ENCODE measurements at places on chromosomes 11 and 22. TPM values are rescaled to one million over a fixed set of nuclear protein-coding genes. Genes with fewer than 3 reads are reported as not detected.

DNA sequence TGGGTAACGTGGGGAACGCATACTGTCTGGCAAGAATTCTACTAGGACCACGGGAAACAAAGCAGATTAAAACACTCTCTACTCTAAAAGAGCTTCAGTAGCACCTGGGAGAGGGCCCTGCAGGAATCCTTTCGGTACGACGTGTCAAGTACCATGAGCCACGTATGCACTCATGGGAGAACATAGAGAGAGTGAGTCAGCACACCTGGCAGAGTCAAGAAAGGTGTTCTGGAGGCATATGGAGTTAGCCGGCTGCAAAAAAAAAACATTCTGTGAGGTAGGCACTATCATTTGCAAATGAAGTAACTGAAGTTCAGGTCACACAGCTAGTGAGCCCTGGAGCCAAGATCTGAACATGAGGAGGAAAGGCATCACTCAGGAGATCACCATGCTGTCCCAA is 71.1 kb upstream of the BID start:
- H3K4me3 ChIP-seq, result no peak overlapping the region
- no peaks in the 10 kb centered on the region for H3K27me3 ChIP-seq
- no peaks in the 10 kb centered on the region for H3K4me1 ChIP-seq
- DNase-seq, result no peak

- H3K27ac ChIP-seq, result no peak overlapping the region
- H3K4me1 ChIP-seq, result no peaks in the 10 kb centered on the region
- no peak for DNase-seq
These were observed 3.9 kb upstream of the TAGLN start for GRCh38 chr11:117195258-117195657.

DNA sequence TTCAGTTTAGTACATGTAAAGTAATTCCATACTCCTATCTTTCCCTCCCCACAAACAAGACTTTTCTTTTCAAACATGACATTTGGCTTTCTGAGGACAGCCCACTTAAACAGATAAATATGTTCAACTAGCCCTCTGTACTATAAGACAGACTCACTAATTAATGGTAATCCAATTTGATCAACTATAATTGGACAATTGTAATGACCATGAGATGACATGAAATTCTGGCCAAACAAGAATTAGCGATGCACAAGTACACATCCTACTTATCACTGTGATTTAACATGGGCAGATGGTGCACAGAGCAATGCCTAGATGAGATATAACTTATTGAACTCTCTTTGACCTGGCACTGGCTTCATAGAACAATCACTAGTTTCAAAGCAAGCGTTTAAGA is 1033.7 kb upstream of the CCDC90B start:
- H3K4me1 ChIP-seq, result no peaks in the 10 kb centered on the region
- no peak overlapping the region for H3K27ac ChIP-seq
- no peak overlapping the region for H3K4me3 ChIP-seq
- no peaks in the 10 kb centered on the region for H3K36me3 ChIP-seq

DNA sequence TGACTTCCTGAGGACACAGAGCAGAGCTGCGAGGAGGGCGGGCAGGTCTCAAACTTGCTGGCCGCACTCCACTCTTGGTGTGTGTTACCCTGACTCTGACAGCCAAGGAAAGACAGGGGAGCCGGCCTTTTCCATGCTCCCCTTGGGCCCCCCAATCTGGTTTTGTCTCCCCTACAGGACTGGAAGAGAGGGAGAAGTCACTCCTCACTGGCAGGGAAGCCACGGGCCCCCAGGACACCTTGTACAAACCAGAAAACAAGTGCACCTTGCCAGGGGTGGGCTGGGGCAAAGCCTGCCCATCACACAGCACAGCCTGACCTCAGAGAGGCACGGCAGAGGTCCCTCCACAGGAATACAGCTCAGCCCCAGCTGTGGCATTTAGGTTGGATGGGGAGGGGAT is 20.2 kb downstream of the CBX7 start:
- no peak overlapping the region for H3K27ac ChIP-seq
- no peaks in the 10 kb centered on the region for H3K27me3 ChIP-seq
- peaks cover 4% of the 10 kb centered on the region for H3K4me1 ChIP-seq

- no peaks in the 10 kb centered on the region for H3K36me3 ChIP-seq
- no peak overlapping the region for H3K27ac ChIP-seq
- DNase-seq, result no peak
- H3K4me3 ChIP-seq, result no peak overlapping the region
- H3K27me3 ChIP-seq, result no peaks in the 10 kb centered on the region
- no peaks in the 10 kb centered on the region for H3K4me1 ChIP-seq
These were observed 14.8 kb downstream of the LRRC55 start for GRCh38 chr11:57196596-57196995.

GRCh38 chr11:65551572-65552387 is 6.4 kb downstream of the LTBP3 start:
- peaks cover 6% of the 10 kb centered on the region for H3K4me1 ChIP-seq
- peak overlapping the region; percentile 56 for H3K4me3 ChIP-seq
- no peak overlapping the region for H3K27ac ChIP-seq

GRCh38 chr11:67699521-67699920 is 25.1 kb upstream of the ALDH3B2 start:
- no peak for DNase-seq
- peaks cover 5% of the 10 kb centered on the region for H3K36me3 ChIP-seq
- no peaks in the 10 kb centered on the region for H3K4me1 ChIP-seq
- no peak overlapping the region for H3K4me3 ChIP-seq
- no peak overlapping the region for H3K27ac ChIP-seq

DNA sequence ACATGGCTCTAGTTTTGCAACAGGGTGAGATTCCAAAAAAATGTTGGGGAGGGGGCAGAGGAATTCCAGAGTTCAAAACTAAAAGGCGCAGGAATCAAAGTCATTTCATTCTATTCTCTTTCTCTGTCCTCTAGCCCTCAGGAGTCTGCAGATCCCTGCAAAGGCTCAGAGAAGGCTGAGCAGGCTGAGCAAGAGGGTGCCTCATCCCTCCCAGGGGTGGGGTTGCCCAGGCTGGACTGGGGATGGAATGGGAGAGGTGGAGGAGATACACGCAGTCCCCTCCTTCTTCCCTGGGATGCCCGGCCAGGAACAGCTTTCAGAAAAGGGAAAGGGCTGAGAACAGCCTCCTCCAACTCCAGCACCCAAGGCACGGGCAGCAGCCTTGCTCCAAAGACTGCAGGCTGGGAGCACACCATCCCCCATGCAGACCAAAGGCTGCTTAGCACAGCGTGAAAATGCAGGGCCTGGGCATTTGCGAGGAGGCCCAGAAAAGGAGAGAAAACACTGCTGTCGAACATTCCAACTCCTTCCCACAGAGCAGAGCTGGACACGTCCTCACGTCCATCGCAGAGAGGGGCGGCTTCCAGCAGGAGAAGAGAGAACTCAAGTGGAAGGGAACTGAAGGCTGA is 51.8 kb downstream of the MN1 start:
- H3K27me3 ChIP-seq, result no peaks in the 10 kb centered on the region
- H3K4me3 ChIP-seq, result peak overlapping the region; percentile 68
- peak; percentile 59 for DNase-seq
- peaks cover 26% of the 10 kb centered on the region for H3K4me1 ChIP-seq
- no peaks in the 10 kb centered on the region for H3K36me3 ChIP-seq

DNA sequence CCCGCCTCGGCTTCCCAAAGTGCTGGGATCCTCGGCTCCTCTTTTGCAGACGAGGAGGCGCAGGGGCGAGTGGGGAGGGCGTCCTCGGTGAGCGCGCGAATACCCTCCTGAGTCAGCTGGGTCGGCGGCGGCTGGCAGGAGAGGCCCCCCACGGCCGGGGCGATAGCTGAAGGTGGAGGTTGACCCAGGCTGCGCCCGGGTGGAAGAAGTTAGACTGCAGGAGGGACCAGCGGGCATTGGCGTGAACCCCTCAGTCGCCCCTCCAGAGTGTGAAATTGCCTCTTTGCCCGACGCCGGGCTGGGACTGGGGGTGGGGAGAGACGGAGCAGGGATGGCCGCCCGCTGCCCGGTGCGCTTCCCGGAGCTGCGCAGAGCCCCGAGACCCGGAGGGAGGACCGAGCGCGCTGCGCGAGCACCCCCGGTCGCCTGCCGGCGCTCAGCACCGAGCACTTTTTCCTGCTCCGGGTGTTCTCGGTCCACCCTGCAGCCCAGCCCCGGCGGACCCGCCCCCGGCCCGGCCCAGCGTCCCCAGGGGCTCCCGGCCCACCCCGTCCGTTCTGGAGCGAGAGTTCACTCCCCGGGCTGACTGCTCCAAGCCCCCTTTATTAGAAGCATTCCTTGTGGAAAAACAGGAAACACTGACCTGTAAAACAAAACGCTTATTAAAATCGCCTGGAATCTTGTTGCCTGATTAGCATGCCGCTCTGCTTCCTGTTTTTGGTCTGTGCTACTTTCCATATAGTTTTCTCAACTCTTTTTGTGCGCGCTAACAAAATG is 13.7 kb upstream of the CPT1A start:
- H3K4me3 ChIP-seq, result peak overlapping the region; percentile 82
- peak; percentile 72 for DNase-seq
- H3K36me3 ChIP-seq, result no peaks in the 10 kb centered on the region

GRCh38 chr11:8201644-8202365 is 33.0 kb upstream of the RIC3 start:
- no peak overlapping the region for H3K27ac ChIP-seq
- H3K4me3 ChIP-seq, result no peak overlapping the region
- H3K27me3 ChIP-seq, result no peaks in the 10 kb centered on the region
- H3K36me3 ChIP-seq, result no peaks in the 10 kb centered on the region
- DNase-seq, result no peak
- H3K4me1 ChIP-seq, result no peaks in the 10 kb centered on the region

- H3K4me3 ChIP-seq, result no peak overlapping the region
- no peaks in the 10 kb centered on the region for H3K4me1 ChIP-seq
- no peaks in the 10 kb centered on the region for H3K27me3 ChIP-seq
- H3K27ac ChIP-seq, result no peak overlapping the region
- no peaks in the 10 kb centered on the region for H3K36me3 ChIP-seq
- DNase-seq, result no peak
These were observed 30.3 kb downstream of the LAYN start for GRCh38 chr11:111570796-111571195.

DNA sequence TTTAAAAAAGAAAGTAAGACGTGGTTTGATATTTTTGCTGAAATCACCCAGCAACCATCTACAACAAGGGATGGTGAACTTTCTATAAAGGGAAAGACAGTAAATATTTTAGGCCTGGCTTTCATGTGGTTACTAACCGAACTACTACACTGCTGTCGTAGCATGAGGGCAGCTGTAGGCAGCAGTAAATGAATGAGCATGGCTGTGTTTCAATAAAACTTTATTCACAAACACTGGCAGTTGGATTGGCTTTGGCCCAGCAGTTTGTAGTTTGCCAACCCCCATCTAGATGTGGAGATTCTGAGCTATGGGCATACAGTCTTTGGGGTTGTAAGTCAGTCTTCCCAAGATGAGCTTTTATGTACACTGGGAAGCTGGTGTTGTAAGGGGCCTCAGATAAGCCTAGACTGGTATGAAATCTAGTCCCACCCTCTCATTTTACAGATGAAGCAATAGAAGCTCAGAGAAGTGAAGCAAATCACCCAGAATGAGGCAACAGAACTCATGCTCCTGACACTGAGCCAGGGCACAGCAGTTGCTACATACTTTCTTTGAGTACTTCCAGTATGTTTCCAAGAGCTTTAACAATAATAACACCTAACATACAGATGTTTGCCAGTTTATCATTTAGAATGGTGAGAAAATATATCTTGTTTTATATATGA is 204.4 kb downstream of the ADAMTS15 start:
- H3K36me3 ChIP-seq, result peaks cover 7% of the 10 kb centered on the region
- H3K27me3 ChIP-seq, result no peaks in the 10 kb centered on the region
- H3K4me1 ChIP-seq, result 0 out of 2 replicates have a peak, but pooled peaks cover 2% of the 10 kb centered on the region

- no peaks in the 10 kb centered on the region for H3K27me3 ChIP-seq
- no peak overlapping the region for H3K4me3 ChIP-seq
- no peaks in the 10 kb centered on the region for H3K36me3 ChIP-seq
- no peaks in the 10 kb centered on the region for H3K4me1 ChIP-seq
- no peak overlapping the region for H3K27ac ChIP-seq
These were observed 7.7 kb downstream of the SLC37A2 start for GRCh38 chr11:125070699-125071254.

GRCh38 chr11:69587454-69588090 is 53.4 kb upstream of the CCND1 start:
- no peak for DNase-seq
- H3K4me1 ChIP-seq, result no peaks in the 10 kb centered on the region
- H3K36me3 ChIP-seq, result no peaks in the 10 kb centered on the region

DNA sequence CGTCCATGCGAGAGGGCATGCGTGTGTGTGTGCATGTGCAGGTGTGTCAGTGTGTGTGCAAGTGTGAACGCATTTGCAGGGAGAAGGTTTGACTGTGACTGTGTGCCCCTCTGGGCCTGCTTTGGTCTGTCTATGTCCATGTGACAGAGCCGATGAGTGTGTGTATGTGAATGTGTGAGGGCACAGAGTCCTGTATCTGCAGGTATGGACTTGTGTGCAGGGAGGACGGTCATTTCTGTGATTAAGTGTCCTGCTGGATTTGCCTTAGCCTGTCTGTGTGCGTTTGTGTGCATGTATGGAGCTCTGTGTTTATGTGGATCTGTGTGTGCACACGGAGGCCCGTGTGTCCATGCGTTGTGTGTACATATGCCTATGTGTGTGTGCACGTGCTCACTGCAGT is 5.4 kb downstream of the EMID1 start:
- no peak overlapping the region for H3K4me3 ChIP-seq
- H3K27me3 ChIP-seq, result no peaks in the 10 kb centered on the region
- no peaks in the 10 kb centered on the region for H3K36me3 ChIP-seq
- DNase-seq, result no peak
- no peak overlapping the region for H3K27ac ChIP-seq
- no peaks in the 10 kb centered on the region for H3K4me1 ChIP-seq

OR5W2 gene
- not detected for total RNA-seq

TEX54 gene
- total RNA-seq, result 1.2 TPM

FGF3 gene
- not detected for total RNA-seq

MS4A5 gene
- total RNA-seq, result not detected

Measured in H9 (cell line).